Stimulated activated CD8-positive, alpha-beta memory T cell treated with anti-CD3 and anti-CD28 coated beads, Interleukin-4, amount 100 ng/mL, for 1 hour (primary cell): ENCODE measurements at places on chromosomes 5 and 9.

- DNase-seq, result no peak
These were observed 75.4 kb upstream of the ADRB2 start for GRCh38 chr5:148751025-148751424.

GRCh38 chr5:78671609-78672008, 23.0 kb upstream of the LHFPL2 start:
- DNase-seq, result no peak

DNA sequence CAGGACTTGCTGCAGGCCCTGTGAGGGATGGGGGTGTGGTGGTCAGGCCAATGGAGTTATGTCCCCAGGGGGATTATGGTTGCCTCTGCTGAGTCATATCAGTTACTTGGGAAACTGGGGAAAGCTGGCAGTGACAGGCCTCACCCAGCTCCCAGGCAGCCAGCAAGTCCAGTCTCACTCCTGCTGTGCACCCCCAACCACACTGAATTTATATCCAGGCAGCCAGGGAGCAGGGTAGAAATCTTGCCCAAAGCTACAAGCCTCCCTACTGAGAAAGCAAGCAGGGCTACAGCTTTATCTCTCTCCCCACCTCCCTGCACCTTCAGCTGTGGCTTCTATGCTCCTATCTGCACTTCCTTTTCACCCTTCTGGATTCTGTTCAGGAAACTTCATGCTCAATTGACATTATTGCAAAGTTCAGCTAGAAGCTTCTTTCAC, 2076.0 kb upstream of the CDH9 start:
- DNase-seq, result no peak

DNA sequence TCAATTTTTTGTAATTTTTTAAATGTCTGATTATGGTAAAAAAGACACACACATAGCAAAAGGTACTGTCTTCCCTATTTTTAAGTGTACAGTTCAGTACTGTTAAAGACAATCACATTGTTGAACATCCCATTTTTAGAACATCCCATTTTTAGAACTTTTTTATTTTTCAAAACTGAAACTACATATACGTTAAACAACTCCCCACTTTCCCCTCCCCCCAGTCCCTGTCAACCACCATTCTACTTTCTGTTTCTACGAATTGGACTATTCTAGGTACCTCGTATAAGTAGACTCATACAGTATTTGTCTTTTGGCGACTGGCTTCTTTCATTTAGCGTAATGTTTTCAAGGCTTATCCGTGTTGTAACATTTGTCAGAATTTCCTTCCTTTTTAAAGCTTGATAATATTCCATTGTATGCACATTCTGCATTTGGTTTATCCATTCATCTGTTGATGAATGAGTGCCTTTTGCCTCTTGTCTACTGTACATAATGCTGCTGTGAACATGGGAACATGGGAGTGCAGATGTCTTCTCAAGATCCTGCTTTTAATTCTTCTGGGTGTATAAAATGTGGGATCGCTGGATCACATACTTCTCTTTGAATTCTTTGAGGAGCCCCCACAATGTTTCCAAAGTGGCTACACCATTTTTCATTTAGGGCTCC, 154.0 kb downstream of the PIK3R1 start:
- no peak for DNase-seq

DNA sequence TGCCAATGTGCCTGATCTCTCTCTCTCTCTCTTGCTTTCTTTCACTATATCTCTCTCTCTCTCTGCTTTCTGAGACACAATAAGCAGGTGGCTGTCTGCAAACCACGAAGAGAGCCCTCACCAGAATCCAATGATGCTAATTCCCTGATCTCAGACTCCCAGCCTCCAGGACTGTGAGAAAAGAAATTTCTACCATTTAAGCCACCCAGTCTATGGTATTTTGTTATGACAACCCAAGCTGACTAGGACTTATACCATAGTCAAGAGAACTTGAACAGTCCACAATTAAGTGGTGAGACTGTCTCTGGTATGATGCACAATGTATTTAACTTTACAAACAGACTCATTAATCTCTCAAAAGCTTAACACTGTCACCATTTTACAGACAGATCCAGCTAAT, 67.0 kb downstream of the NFIB start:
- DNase-seq, result no peak

DNA sequence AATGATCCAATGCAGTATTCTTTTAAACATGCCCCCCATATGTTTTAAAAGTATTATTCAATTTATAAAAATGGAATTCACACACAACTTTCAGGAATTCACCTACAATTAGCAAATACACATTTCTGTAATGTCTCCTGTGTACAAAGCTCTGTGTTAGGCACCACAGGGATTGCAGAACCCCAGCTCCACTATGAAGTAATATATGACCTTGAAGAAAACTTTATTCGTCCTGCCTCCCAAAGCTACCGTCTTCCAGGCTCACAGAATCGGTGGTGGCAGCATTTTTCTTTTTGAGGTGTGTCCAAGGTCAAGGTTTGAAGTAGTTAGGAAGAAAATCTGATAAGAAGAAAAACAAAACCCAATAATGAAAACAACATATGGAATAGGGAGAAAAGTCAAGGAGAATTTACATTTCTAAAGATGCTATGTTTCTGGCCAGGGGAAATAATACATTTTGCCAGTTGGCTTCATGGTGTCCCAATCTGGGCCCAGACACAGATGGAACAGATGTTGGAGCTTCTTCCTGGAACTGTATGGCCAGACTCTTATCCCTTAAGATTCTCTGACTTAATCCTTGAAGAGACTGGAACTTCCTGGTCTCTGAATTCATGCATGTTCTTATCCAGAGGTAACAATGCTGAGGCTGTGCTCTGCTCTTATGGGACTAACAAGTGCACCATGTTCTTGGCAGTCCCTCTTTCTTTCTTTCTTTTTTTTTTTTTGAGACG, 22.0 kb upstream of the LVRN start:
- DNase-seq, result no peak

DNA sequence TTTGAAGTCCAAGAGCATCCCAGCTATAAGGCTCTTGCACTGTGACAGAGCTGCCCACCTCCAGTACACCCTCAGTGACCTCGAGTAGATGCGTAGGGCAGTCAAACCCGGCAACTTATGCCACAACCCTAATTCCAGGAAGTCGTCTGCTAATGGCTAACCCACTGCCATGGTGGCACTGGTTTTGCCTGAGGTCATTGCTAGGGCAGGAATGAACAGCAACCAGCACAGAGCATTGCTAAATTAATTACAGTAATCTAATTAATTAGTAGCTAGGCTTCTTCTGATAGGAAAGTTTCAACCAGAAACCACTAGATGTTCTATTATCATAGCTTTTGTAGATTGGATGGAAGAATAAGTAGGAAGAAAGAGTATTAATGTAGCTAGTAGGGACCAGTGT, 122.8 kb downstream of the DPYSL3 start:
- no peak for DNase-seq

DNA sequence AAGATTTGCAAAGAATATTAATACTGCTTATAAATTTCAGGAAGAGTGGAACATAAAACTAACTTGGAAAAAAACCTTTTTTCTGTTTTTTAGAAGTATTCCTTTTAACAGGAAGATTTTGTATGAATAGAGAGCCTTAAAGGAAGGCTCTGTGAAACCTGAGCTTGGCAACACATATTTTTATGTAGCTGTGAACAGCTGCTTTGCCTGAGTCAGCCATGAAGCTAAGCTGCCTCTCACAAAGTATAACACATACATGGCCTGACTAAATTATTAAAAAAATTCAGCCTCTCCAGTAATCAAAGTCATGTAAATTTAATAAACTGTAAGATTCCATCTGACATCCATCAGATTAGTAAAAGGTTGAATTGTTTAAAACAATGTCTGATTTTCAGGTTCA, 547.5 kb downstream of the ELAVL2 start:
- DNase-seq, result no peak

DNA sequence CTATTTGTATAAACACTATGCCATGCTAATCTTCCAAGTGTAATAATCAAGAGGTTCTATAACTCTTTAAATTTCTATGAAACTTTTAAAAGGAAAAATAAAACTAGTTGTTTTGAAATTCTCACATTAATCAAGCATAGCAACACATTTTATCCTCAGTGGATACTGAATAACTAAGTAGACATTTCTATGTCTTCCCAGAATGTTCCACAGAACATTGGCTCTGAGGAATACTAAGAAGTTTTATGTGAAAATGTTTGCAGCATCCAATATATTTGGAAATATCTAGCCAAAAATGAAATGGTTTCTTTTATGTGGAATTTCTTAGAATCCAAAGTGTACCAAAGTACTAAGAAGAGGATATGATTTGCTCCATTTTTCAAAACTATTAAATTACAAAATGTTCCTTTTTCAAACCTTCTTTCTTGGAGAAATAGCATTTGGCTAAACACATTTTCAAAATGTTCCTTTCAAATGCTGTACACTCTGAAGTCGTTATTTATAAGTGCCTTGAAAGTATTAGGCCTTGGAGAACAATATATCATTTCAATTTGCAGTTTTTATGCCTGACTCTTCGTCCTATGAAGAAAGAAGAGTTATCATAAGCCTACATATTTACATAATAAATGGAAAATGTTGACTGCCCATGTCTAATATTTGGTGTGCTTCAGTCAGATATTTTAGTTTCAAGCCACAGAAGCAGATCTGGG, 175.6 kb upstream of the COX7C start:
- DNase-seq, result no peak

DNA sequence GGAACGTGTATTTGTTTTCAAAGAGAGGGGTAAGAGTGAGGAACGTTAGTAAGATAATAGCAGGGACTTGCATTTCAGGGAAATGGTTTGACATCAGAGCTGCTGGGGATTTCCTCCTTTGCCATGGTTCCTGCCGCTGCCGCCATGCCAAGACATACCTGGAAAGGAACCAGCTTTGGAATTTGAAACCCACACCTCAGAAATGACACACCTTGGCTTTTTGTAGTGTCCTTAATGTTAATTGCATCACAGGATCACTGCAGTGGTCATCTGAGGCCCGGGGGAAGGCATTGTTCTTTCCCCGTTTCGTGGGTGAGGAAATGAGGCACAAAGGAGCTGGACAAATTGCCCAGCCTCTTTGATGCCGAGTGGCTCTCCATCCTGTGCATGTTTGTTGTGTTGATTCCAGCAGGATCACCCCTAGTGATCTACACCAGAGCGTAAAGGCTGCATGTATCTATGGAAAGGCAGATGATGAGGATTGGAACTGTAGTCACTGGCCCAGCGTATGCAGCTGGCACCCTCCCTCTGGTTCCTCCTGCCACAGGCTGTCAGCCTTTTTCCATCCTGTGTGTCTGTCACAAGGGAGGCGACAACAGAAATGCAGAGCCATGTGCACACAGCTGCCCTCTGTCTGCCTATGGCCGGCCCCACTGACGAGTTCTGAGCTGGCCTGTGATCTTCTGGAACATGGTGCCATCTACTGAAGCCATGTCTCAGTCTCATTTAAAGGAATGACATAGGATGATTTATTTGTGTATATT, 37.8 kb downstream of the SLC46A2 start:
- no peak for DNase-seq

DNA sequence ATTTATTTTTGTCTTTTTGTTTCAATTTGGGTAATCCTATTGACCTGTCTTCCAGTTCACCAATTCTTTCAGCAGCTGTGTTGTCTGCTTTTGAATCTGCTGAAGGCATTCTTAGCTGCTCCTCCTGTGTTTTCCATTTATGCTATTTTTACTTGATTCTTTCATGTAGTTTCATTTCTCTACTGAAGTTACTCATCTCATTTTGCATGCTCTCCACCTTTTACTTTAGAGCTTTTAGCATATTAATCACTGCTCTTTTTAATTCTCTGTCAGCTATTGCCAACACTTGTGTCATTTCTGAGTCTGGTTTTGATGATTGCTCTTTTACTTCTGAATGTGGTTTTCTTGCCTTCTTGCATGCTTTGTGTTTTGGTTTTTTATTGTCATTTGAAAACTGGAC, 496.0 kb upstream of the CLINT1 start:
- no peak for DNase-seq

DNA sequence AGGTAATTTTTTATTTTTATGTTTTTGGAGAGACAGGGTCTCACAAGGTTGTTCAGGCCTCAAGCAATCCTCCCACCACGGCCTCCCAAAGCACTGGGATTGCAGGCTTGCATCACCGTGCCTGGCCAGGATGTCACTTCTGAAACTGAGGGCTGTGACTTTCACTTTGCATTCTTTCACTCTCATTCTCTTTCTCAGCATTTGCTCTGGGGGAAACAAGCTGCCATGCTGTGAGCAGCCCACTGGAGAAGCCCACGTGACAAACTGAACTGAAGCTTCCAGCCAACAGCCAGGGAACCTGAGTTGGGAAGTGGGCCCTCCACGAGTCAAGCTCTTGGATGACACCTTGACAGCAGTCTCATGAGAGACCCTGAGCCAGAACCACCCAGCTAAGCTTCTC, 109.4 kb downstream of the C5orf15 start:
- no peak for DNase-seq

DNA sequence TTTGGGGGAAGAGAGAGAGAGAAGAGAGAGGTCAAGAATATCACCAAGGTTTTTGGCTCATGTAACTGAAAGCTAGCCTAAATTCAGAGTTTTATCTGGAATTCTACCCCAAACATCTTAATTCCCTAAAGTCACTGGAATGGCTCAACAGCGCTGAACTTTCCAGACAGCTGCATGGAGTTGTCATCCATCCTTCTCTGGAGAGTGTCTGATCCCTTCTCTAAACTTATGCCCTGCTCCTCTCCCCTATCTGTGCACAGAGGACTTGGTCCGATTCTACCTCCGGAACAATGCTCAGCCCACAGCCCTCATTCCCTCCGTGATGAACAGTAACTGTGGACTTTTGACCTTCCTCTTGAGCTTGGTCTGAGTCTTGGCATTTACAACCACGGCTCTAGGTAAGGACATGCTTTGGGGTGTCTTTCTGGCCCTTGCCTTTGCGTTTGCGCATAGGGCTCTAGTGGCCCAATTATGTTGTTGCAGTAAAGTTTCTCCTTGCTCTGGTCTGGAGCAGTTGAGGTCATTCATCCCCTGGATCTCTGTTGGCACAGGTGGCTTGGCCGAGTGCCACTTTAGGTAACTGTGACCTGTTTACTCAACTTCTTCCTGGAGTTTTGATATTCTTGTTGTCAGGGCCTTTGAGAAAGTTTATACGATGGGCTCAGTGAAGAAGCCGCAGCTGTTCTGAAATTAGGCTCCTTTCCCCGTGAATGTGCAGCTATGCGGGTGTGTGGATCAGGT, 18.3 kb upstream of the CD180 start:
- no peak for DNase-seq

GRCh38 chr9:131747352-131747751, 7.5 kb upstream of the RAPGEF1 start:
- DNase-seq, result no peak

- no peak for DNase-seq
These were observed 53.3 kb downstream of the PRRC2B start for GRCh38 chr9:131447148-131447547.

GRCh38 chr9:5886114-5886939, 4.4 kb upstream of the MLANA start:
- DNase-seq, result peak; percentile 60

GRCh38 chr5:160118349-160119141, 705 bp downstream of the PWWP2A start:
- peak; percentile 5 for DNase-seq

DNA sequence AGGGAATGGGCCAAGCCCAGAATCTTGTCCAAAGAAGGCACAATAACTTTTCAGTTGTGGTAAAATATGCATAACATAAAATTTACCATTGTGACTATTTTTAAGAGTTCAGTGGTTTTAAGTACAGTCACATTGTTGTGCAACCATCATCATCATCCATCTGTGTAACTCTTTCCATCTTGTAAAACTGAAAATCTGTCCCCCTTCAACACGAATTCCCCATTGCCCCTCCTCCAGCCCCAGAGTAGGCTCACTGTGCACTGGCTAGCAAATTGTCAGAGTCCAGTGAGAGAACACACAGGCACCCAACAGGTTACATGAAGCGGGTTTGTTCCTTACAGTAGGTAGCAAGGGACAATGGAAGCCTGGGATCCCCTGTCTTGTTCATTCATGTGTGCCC, 13.7 kb downstream of the BARX1 start:
- no peak for DNase-seq
